ENCODE measurements at places on chromosomes 11 and 22. TPM values are rescaled to one million over a fixed set of nuclear protein-coding genes. Genes with fewer than 3 reads are reported as not detected.

Gene ASPHD2
- 1.5 TPM for total RNA-seq

Gene OR4C12
- not detected for total RNA-seq

Gene C1QTNF4
- not detected for total RNA-seq

Gene HORMAD2
- not detected for total RNA-seq
